ENCODE measurements at places on chromosomes 2 and 18.

DNA sequence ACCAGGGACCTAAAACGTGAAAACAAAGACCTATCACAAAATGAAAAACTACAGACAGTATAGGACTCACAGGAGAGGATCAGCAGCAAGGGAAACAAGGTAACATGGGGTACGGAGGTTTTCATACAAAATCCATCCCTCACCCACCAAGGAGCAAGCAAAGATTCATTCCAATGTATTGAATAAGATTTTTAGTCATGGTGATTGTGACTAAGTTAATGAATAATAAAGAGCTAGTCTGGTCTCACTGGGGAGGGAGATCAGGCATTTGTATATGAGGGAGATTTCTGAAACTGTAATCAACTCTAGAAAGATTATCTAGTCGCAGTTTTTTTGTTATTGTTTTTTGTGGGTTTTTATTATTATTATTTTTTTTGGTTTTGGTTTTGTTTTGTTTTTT lies 336.5 kb upstream of the MMADHC start:
- H3K4me1 ChIP-seq = no peaks in the 10 kb centered on the region
- H3K4me3 ChIP-seq = no peak overlapping the region
- no peaks in the 10 kb centered on the region for H3K36me3 ChIP-seq
- no peaks in the 10 kb centered on the region for H3K27me3 ChIP-seq

- no peak overlapping the region for H3K4me3 ChIP-seq
- DNase-seq = no peak
- H3K36me3 ChIP-seq = no peaks in the 10 kb centered on the region
- no peaks in the 10 kb centered on the region for H3K27me3 ChIP-seq
- H3K4me1 ChIP-seq = no peaks in the 10 kb centered on the region
These were observed 483.1 kb downstream of the DPP10 start for GRCh38 chr2:114925296-114926255.

GRCh38 chr2:135637456-135638087 lies 104.1 kb upstream of the UBXN4 start:
- H3K27me3 ChIP-seq = no peaks in the 10 kb centered on the region
- no peak for DNase-seq
- H3K4me3 ChIP-seq = no peak overlapping the region
- peaks cover 9% of the 10 kb centered on the region for H3K36me3 ChIP-seq
- H3K4me1 ChIP-seq = no peaks in the 10 kb centered on the region

DNA sequence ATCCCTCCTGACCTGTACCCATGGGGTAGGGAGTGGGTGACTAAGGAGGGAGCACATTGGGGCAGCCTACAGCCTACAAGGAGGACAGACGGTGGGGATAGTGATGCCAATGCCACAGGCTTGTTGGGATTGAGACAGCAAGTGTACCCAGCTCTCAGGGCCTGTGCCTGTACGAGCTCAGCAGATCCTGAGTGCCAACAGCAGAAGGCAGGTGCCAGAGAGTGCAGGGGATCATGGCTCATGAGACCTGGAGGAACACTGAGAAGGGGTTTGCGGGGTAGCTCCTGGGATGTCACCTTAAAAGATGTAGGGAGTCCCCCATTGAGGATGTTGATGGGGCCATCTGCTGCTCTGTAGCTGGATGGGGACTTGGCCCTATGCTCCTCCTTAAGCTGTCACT lies 10.3 kb upstream of the SNED1 start:
- no peak overlapping the region for H3K4me3 ChIP-seq
- peaks cover 47% of the 10 kb centered on the region for H3K4me1 ChIP-seq
- no peak overlapping the region for H3K27ac ChIP-seq
- peak; percentile 17 for DNase-seq
- H3K27me3 ChIP-seq = no peaks in the 10 kb centered on the region

GRCh38 chr2:15458277-15458676 lies 102.9 kb downstream of the NBAS start:
- H3K4me3 ChIP-seq = no peak overlapping the region
- no peaks in the 10 kb centered on the region for H3K27me3 ChIP-seq
- H3K27ac ChIP-seq = no peak overlapping the region
- H3K36me3 ChIP-seq = peaks cover 4% of the 10 kb centered on the region
- no peak for DNase-seq
- H3K4me1 ChIP-seq = no peaks in the 10 kb centered on the region

DNA sequence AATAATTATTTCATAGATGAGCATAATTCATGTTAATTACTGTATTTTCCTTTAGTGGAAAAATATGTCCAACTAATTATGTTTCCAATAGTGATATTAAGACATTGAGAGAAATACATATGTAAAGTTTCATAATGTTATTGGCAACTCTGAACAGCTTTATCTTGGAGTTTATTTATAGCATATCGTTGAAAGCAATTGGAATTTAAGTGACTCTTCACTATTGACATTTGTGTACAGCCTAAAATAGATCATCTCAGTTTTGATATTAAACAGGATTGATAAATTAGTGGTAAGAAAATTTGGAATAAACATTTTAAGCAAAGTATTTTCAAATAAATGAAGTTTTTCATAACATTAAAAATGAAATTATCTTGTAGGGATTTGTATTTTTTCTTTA lies 79.7 kb downstream of the EML4 start:
- H3K36me3 ChIP-seq = no peaks in the 10 kb centered on the region
- H3K4me1 ChIP-seq = peaks cover 19% of the 10 kb centered on the region
- no peaks in the 10 kb centered on the region for H3K27me3 ChIP-seq
- H3K4me3 ChIP-seq = no peak overlapping the region
- H3K27ac ChIP-seq = no peak overlapping the region
- DNase-seq = no peak
